Stomach (tissue), 19 donors: ENCODE measurements at places on chromosomes 16 and 17. TPM values are rescaled to one million over a fixed set of nuclear protein-coding genes. Genes with fewer than 3 reads are reported as not detected.

The CDH15 gene
- not detected for total RNA-seq

The GCGR gene
- total RNA-seq = not detected

The KCNJ2 gene
- 2.9 TPM for total RNA-seq

The ENPP7 gene
- not detected for total RNA-seq

DNA sequence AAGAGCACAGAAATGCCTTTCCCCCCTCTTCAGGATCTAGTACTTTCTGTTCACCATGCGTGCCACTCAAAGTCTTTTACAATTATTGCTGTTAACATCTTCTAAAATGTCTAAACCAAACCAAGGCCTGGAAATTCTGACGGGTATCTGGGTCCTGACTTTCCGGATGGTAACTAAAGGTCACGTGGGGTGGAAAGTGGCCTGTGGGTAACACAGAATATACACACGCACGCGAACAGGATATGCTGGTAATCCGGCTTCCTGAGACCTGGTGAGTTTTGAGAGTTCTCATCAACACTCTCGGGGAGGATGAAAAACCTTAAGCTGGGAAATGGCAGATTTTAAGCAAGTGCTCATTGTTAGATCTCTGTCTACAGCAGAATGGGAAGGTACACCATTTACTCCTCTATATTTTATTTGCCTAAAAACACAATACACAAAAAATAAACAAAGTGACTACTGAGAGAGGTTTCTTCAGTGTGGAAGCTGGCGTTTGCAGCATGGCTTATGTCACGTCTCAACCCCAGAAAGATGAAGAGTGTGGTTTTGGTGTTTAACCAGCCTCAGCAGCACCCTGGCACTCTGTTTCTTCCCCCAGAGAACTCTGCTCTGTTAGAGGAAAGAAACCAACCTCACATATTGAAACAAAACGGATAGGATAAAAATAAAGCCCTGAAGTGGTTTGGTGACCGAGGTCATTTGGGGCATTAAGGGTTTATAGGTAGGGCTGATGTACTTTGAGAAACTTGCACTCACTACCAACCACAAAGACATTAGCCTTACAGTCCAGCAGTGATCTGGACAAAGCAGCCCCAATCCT, 37.3 kb downstream of the SMG6 start:
- peak overlapping the region; percentile 34 for H3K27ac ChIP-seq
- DNase-seq = peak; percentile 73
- no peaks in the 10 kb centered on the region for H3K36me3 ChIP-seq
- H3K4me3 ChIP-seq = no peak overlapping the region
- peaks cover 21% of the 10 kb centered on the region for H3K4me1 ChIP-seq

GRCh38 chr17:66300956-66301355, 1.5 kb upstream of the PRKCA start:
- DNase-seq = no peak
- peak overlapping the region; percentile 74 for H3K4me3 ChIP-seq
- H3K36me3 ChIP-seq = no peaks in the 10 kb centered on the region
- no peak overlapping the region for H3K27ac ChIP-seq

DNA sequence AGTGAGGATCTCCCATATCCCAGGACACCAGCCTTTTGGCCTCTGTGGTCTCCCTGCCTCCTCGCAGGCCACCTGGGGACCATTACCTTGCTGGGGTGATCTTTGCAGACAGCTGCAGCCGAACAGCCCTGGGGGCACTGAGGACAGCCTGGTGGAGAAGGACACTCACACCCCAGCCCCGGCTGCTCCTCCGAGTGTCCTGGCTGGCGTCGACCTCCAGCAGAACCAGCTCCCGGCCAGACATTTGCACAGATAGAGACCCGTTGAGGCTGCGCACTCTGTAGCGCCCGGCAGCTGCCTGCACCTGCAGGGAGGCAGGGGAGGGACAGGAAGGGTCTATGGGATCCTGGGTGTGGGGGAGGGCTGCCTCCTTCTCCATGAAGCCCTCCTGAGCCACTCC, 90.3 kb downstream of the RMI2 start:
- no peak overlapping the region for H3K27ac ChIP-seq
- no peak overlapping the region for H3K4me3 ChIP-seq
- no peaks in the 10 kb centered on the region for H3K27me3 ChIP-seq
- no peaks in the 10 kb centered on the region for H3K4me1 ChIP-seq
- no peak for DNase-seq

GRCh38 chr17:55641676-55642081, 81.0 kb downstream of the TMEM100 start:
- H3K27ac ChIP-seq = no peak overlapping the region
- H3K27me3 ChIP-seq = no peaks in the 10 kb centered on the region
- H3K4me3 ChIP-seq = no peak overlapping the region
- no peaks in the 10 kb centered on the region for H3K36me3 ChIP-seq
- peak; percentile 84 for DNase-seq
- no peaks in the 10 kb centered on the region for H3K4me1 ChIP-seq

DNA sequence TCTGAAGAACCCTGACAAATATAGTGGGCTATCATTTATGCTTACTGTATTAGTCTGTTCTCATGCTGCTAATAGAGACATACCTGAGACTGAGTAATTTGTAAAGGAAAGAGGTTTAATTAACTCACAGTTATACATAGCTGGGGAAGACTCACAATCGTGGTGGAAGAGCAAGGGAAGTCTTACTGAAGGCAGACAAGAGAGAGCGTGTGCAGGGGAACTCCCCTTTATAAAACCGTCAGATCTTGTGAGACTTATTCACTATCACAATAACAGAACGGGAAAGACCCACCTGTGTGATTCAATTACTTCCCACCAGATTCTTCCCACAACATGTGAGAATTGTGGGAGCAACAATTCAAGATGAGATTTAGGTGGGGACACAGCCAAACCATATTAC, 526.8 kb upstream of the GOT2 start:
- no peaks in the 10 kb centered on the region for H3K4me1 ChIP-seq
- no peak overlapping the region for H3K27ac ChIP-seq
- H3K36me3 ChIP-seq = no peaks in the 10 kb centered on the region
- no peaks in the 10 kb centered on the region for H3K27me3 ChIP-seq
- no peak overlapping the region for H3K4me3 ChIP-seq
